Ammon's horn (tissue), 1 donor: ENCODE measurements at places on chromosomes 4 and X.

GRCh38 chrX:97668126-97668525 lies 784.4 kb downstream of the RPA4 start:
- no peak for DNase-seq

- no peak for DNase-seq
Measured at GRCh38 chr4:182547435-182547834, 304.2 kb downstream of the TENM3 start.

DNA sequence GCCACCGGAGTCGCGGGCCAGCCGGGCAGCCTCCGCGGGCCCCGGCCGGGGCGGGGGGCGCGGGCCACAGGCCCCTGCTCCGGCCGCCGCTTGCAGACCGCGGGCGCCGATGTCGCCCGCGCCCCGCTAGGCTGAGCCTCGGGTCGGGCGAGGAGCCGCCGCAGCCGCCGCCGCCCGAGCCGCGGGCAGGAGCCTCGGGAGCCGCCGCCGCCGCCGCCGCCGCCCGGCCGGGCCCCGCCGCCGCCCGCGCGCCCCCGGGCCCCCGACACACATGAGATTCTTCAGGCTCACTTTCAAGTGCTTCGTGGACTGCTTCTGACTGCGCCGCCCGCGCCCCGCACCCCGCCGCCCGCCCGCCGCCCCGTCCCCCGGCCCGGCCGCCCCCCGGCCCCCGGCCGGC lies 345 bp downstream of the SLC6A8 start:
- no peak for DNase-seq

DNA sequence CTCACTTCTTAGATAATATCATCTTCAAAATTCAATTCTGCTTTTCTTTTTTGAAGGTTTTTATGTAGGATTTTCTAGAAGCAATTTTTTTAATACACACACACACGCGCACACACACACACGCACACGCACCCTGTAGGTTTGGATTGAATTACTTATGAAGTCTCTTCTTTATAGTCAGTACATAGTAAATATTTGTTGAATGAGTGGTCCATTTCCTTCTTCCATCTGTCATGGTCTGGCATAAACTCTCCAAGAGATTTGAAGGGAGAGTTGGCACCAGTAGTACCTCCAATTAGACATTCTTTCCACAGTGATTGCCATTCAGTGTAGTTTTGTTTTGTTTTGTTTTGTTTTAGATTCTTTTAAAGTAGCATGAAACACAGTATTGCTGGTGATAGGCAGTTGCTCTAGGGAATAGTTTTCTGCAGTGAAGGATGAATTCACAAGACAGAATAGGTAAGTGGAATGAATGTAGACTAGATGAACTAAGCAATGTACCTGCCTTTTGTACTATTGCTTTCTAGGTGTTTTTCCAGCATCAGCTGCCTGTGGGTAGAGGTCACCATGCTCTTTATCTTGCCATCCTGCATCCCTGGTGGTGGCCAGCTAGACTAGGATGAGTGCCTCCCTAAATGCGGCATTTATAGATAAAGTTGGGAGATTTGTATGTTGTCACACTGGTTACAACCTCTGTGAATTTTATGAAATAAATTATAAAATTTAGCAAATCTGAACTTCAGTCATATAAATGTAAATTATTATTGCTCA lies 20.5 kb downstream of the PDLIM5 start:
- no peak for DNase-seq

- DNase-seq = no peak
Measured at GRCh38 chrX:2735270-2735669, 16.6 kb upstream of the XG start.

GRCh38 chrX:70044541-70045245 lies 5.0 kb downstream of the AWAT2 start:
- no peak for DNase-seq

- peak; percentile 29 for DNase-seq
Measured at GRCh38 chr4:150079081-150079581, 886 bp downstream of the DCLK2 start.

DNA sequence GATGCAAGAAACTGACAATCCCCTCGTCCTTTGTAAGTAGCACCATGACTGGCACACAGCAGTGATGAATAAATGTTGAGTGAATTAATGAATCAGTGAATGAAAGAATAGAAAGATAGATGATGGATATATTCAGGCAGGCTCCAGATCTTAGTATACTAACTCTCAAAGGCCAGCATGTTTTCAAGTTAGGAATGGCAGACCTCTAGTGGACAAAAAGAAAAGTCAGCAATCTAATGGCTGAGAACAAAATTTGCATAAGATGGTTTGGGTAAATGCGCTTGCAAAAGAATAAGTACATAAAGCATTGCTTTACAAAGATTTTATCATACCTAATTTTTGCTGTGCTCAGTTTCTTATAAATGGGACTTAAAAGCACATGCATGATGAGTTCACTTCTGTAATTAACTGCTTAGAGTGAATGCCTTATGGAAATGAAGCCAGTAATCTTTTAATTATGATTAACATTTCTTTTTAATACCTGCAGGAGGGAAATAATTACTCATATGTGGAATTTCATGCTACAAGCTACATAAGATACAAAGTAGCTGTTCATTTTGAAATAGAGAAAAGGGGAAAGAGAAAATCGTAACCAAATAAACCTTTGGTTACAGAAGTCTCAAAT lies 126.9 kb upstream of the GPRIN3 start:
- peak; percentile 74 for DNase-seq

- no peak for DNase-seq
Measured at GRCh38 chr4:42357325-42357724, 40.0 kb upstream of the SHISA3 start.

GRCh38 chr4:139227729-139228404 lies 50.8 kb upstream of the ELF2 start:
- DNase-seq = no peak

- DNase-seq = no peak
Measured at GRCh38 chr4:13580036-13580435, 35.7 kb upstream of the NKX3-2 start.

DNA sequence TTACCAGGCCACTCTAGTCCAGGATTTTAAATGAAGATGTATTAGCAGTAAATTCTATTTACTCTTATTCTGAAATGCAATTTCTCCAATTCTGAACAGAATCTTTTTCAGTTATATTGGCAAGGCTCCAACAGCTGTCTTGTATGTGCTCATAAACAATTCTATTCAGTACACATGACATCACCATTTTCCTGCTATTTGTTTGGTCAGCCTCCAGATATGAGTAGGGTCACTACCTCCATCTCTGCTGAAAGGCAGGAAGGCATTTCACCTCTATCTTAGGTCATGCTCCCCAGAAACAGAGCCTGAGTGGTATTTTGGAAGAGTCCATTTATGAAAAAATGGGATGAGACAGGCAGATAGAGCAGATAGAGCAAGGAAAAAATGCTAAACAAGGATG lies 151.1 kb upstream of the ADGRL3 start:
- no peak for DNase-seq

- no peak for DNase-seq
Measured at GRCh38 chr4:80045786-80046185, 27.2 kb downstream of the ANTXR2 start.

DNA sequence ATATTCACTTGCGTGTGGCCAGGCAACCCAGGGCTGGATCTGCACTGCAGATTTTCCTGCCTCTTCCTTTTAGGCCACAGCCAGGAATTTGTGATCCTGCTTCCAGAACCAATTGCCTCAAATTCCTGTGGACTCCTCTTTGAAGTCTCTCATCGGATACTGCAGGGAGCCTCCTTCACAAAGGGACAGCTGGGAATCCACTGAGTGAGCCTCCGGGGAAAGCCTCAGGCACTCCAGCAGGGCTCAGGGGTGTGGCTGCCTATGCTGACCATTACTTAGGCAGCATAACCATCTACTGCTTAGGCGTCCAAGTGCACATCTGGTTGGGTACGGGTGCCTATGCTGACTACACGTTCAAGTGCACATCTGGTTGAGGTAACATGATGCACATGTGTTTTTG lies 321.5 kb downstream of the NLGN4X start:
- DNase-seq = no peak

GRCh38 chrX:149638860-149639259 lies 7.3 kb upstream of the TMEM185A start:
- DNase-seq = no peak

DNA sequence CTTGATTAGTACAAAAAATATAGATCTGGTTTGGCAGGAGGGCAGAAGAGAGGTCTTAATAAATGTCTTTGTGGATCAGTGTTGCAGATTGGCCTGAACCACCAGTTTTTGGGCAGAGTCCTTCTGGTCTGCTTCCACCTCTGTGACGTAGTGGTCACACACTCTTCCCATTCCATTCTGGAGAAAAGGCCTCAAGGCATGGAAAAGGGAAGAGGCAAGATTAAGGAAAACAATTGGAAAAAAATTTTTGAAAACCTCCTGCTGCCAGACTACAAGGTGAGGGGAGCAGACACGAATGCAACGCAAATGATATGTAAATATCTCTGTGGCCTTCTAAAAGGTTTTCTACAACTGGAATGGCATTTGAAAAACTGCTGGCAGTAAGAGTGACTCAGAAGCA lies 24.3 kb upstream of the FAM47C start:
- no peak for DNase-seq

GRCh38 chr4:145732001-145732815 lies 52.3 kb downstream of the C4orf51 start:
- DNase-seq = no peak

DNA sequence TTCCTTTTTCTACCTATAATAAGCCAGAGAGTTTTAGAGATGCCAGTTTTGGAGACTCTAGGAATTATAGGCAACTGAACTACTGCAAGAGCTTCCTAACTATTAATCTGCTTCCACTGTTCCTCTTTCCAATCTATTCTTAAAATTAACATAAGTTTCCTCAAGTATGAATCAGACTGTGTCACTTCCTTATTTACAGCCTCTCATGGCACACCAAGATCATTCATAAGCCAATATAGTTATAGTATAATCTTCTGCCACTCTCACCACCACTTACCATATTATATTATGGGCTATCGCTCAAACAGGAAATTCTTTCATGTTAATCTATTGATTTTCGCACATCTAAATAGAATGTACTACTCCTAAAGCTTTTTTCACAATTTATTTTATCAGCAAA lies 383.5 kb downstream of the STPG2 start:
- no peak for DNase-seq

GRCh38 chrX:71367396-71367795 lies 1.2 kb downstream of the TAF1 start:
- DNase-seq = no peak

GRCh38 chr4:78656968-78657445 lies 105.4 kb downstream of the ANXA3 start:
- DNase-seq = peak; percentile 76
